H1 (cell line): ENCODE measurements at places on chromosomes 16 and 17. TPM values are rescaled to one million over a fixed set of nuclear protein-coding genes. Genes with fewer than 3 reads are reported as not detected.

Gene SLC6A4
- total RNA-seq: 0.09 TPM in 1 of 2 replicates, not detected in the other

Gene CTRB2
- not detected in 2 replicates for total RNA-seq

Gene HSD17B2
- not detected in 2 replicates for total RNA-seq

Gene AANAT
- not detected in 2 replicates for total RNA-seq

Gene CHTF8
- 138 and 146 TPM in 2 replicates for total RNA-seq

Gene SGCA
- total RNA-seq: not detected in 2 replicates

Gene GLIS2
- total RNA-seq: 17.4 and 18.6 TPM in 2 replicates

Gene FAM117A
- 25.3 and 28.4 TPM in 2 replicates for total RNA-seq

DNA sequence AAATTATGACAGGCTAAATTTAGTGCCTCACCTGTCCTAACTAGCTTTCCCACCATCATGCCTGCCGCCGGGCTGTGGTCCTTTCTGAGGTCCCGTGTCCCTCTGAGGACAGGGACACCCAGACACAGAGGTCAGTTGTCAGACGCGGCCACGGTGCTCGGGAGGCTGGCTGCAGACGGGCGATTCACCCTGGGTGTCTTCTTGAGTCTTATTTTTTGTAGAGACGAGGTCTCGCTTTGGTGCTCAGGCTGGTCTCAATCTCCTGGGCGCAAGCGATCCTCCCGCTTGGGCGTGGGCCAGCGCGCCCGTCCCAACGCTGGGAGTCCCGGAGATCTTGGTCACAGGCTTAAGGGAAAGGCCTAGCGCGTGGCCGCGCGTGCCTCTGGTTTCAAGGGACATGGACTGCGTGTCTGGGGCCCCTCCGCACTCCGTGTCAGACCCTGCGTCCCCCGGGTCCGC, 797 bp upstream of the RAB11FIP3 start:
- H3K27me3 ChIP-seq: peaks cover 29% of the 10 kb centered on the region
- peak overlapping the region; percentile 60 for H3K4me3 ChIP-seq
- peaks cover 5% of the 10 kb centered on the region; the same call in 1 of the 2 replicates for H3K4me1 ChIP-seq
- peak; percentile 78 for DNase-seq
- no peak overlapping the region for H3K27ac ChIP-seq
- H3K36me3 ChIP-seq: no peaks in the 10 kb centered on the region

GRCh38 chr17:3738562-3739295, 15.0 kb downstream of the HASPIN start:
- no peak overlapping the region for H3K4me3 ChIP-seq
- peaks cover 5% of the 10 kb centered on the region; the same call in 1 of the 2 replicates for H3K4me1 ChIP-seq
- no peak for DNase-seq
- H3K27me3 ChIP-seq: no peaks in the 10 kb centered on the region
- H3K27ac ChIP-seq: no peak overlapping the region

DNA sequence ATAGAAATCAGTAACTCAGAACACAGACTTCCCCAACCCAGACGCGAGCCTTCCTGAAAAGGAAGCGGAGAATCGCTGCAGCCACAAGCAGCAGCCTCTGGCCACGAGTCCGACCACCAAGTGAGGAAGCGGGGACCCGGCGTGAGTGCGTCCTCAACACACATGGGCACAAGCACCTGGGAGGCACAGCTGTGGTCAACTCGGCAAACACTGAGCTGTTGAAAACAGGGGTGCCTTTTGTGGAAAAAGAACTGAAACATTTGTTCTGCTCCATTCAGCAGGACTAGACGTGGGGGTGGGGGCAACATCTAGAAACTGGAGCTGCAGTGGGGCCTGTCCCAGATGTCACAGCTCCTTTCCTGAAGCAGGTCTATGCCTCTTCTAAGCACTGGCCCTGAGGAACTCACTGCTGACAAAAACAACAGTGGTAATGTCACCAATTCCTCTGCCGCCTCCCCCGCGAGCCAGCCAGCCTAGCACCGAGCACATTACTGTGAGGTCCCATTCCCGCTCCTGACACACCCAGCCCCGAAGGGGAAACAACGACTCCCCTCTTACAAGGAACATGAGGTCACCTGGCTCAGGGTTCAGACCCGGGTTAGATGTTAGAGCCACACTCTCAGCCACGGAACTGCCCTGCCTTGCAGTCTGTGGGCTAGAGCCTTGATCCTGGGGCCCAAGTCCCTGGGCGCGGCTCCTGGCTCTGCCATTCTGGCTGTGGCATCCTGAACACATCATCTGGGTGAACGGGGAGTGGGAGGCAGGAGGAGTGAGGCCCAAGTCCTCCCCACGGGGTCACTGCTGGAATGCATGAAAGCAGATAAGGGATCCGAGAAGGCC, 29.0 kb downstream of the KDM8 start:
- DNase-seq: no peak
- H3K27ac ChIP-seq: no peak overlapping the region
- H3K36me3 ChIP-seq: no peaks in the 10 kb centered on the region
- no peaks in the 10 kb centered on the region for H3K27me3 ChIP-seq
- no peaks in the 10 kb centered on the region for H3K4me1 ChIP-seq

DNA sequence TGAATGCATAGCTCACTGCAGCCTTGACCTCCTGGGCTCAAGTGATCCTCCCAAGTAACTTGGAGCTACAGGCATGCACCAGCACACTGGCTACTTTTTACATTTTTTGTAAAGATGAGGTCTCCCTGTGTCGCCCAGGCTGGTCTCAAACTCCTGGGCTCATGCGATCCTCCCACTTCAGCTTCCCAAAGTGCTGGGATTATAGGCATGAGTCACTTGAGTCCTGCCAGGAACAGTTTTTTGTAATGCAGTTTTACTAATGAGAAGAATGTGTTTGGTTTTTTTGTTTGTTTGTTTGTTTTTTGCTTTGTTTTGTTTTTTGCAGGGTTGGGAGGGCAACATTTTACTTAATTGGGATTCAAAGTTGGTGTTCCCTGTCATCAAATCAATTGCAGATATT, 22.2 kb downstream of the SOST start:
- H3K36me3 ChIP-seq: no peaks in the 10 kb centered on the region
- no peaks in the 10 kb centered on the region for H3K4me1 ChIP-seq

- DNase-seq: no peak
- H3K4me1 ChIP-seq: no peaks in the 10 kb centered on the region
- H3K27me3 ChIP-seq: no peaks in the 10 kb centered on the region
- H3K27ac ChIP-seq: no peak overlapping the region
- H3K36me3 ChIP-seq: no peaks in the 10 kb centered on the region
- H3K4me3 ChIP-seq: no peak overlapping the region
Observed at GRCh38 chr16:57822856-57823255, 20.6 kb upstream of the KIFC3 start.

- peak overlapping the region; percentile 97 for H3K4me3 ChIP-seq
- H3K27ac ChIP-seq: peak overlapping the region; percentile 74
- DNase-seq: no peak
- H3K36me3 ChIP-seq: peaks cover 35% of the 10 kb centered on the region
- H3K27me3 ChIP-seq: no peaks in the 10 kb centered on the region
- peaks cover 8% of the 10 kb centered on the region for H3K4me1 ChIP-seq
Observed at GRCh38 chr17:28718333-28719020, 809 bp upstream of the RAB34 start.

GRCh38 chr17:78133971-78134898, 3.7 kb downstream of the TMC8 start:
- peaks cover 22% of the 10 kb centered on the region for H3K4me1 ChIP-seq
- H3K36me3 ChIP-seq: no peaks in the 10 kb centered on the region
- no peak overlapping the region for H3K27ac ChIP-seq
- peak; percentile 87 for DNase-seq
- peaks cover 26% of the 10 kb centered on the region for H3K27me3 ChIP-seq

- no peaks in the 10 kb centered on the region for H3K4me1 ChIP-seq
- H3K4me3 ChIP-seq: no peak overlapping the region
- no peaks in the 10 kb centered on the region for H3K27me3 ChIP-seq
- no peak for DNase-seq
Observed at GRCh38 chr17:30323895-30324319, 9.9 kb downstream of the TMIGD1 start.

GRCh38 chr17:40072040-40072734, 9.4 kb downstream of the THRA start:
- H3K27me3 ChIP-seq: no peaks in the 10 kb centered on the region
- DNase-seq: no peak
- H3K4me1 ChIP-seq: peaks cover 41% of the 10 kb centered on the region
- no peak overlapping the region for H3K4me3 ChIP-seq

- H3K27me3 ChIP-seq: no peaks in the 10 kb centered on the region
- no peak overlapping the region for H3K27ac ChIP-seq
- H3K4me3 ChIP-seq: no peak overlapping the region
- no peaks in the 10 kb centered on the region for H3K4me1 ChIP-seq
- peak; percentile 53 for DNase-seq
- no peaks in the 10 kb centered on the region for H3K36me3 ChIP-seq
Observed at GRCh38 chr16:57084257-57084770, 8.1 kb upstream of the CPNE2 start.

- no peaks in the 10 kb centered on the region for H3K27me3 ChIP-seq
- H3K36me3 ChIP-seq: no peaks in the 10 kb centered on the region
- no peak overlapping the region for H3K27ac ChIP-seq
- H3K4me3 ChIP-seq: no peak overlapping the region
- peaks cover 3% of the 10 kb centered on the region for H3K4me1 ChIP-seq
Observed at GRCh38 chr16:76681296-76681695, 404.1 kb downstream of the CNTNAP4 start.

DNA sequence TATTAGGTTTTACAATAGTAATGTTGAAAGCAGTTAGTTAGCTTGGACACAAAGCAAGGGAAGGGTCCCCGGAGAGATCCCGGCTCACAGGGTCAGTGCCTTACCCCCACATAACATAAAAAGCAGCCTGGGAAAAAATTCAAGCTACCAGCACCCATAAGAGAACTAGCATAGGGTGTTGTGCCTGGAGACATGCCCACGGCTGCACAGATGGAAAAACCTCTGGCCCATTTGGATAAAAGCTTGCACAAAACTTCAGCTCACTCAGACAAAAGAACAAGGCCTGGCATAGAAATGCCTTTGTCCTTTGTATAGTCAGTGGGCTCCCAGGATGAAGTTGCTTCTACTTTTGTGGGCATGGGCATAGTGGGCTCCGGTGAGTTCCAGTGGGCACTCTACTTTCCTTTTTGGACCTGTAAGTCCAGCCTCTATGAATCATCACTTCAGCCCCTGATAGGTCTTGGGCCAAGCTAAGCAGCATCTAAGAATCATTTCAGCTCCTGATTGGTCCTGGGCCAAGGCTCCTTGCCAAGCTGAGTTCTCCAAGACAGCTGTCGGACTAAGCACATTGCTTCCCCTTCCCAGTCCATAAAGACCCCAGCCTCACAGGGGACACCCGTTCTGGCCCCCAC, 1.3 kb upstream of the RDM1 start:
- no peaks in the 10 kb centered on the region for H3K27me3 ChIP-seq
- H3K36me3 ChIP-seq: no peaks in the 10 kb centered on the region
- H3K4me1 ChIP-seq: no peaks in the 10 kb centered on the region; the same call in 1 of the 2 replicates
- DNase-seq: no peak

DNA sequence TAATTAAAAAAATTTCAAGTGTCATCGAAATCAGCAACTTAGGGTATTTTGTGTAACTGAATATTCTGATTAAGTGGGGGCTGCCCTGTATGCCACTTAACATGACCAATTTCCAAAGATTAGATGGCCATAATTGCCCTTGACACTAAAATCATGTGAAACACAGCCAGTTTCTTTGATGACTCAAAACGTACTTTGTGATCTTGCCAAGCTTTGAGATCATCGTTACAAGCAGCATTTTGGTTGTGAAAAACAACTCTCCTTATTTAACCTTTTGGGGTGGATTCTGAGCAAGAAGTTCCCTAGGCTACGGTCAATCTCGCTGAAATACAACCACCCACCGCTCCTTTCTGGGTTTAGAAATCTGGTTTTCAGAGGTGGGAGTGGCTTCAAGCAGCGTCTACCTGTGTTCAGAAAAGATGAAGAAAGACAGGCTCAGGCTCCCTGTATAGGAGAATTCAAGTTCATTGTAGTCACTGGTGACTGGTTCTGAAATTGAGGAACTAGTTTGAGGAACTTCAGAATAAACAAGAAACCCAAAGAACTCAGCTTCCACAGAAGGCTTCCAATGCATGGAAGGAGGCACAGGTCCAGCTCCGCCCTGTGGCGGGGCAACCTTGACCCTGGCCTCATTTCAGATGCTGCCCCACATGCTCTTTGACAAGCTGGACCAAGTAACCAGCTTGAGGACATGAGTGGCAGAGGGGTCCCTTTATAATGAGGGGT, 9.4 kb downstream of the MAP3K14 start:
- no peaks in the 10 kb centered on the region for H3K27me3 ChIP-seq
- no peak for DNase-seq
- H3K4me1 ChIP-seq: peaks cover 3% of the 10 kb centered on the region
- no peaks in the 10 kb centered on the region for H3K36me3 ChIP-seq
- H3K4me3 ChIP-seq: no peak overlapping the region
- no peak overlapping the region for H3K27ac ChIP-seq

DNA sequence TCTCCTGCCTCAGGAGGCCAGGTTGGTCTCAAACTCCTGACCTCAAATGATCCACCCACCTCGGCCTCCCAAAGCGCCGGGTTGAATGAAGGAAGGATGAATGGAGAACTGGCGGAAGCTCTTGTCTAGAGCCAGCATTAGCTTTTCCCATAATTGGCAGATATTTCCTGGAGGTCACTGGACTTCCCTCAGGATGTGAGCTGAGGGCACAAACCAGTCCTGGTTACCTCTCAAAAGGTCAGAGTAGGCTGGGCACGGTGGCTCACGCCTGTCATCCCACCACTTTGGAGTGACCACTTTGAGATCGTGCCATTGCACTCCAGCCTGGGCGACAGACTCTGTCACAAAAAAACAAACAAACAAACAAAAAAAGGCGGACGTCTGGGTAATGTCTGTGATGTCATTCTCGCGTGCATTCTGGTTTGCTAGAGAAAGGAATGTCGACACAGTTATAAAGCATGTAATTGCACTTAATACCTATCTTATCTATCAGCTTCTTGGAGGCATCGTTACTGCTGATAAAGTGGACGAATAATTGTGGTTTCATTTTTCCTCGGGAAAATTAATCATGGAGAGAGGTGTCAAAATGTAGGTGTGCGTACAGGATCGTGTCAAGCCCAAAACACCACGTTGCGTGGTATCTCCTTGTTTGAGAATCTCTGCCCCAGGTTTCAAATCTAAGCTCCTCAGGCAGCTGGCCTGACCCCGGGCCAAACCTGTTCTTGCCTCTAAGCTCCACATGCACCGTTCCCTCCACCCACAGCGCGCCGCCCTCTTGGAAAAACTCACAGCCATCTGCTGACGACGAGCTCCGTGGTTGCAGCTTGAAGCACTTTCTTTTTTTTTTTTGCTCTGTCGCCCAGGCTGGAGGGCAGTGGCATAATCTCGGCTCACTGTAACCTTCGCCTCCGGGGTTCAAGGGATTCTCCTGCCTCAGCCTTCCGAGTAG, 6.4 kb upstream of the CRK start:
- no peak overlapping the region for H3K27ac ChIP-seq
- no peaks in the 10 kb centered on the region for H3K27me3 ChIP-seq
- no peak overlapping the region for H3K4me3 ChIP-seq
- DNase-seq: no peak

GRCh38 chr17:35895636-35896587, 15.8 kb upstream of the CCL5 start:
- no peak overlapping the region for H3K27ac ChIP-seq
- peaks cover 3% of the 10 kb centered on the region; the same call in 1 of the 2 replicates for H3K4me1 ChIP-seq
- DNase-seq: no peak
- H3K36me3 ChIP-seq: no peaks in the 10 kb centered on the region
- H3K4me3 ChIP-seq: no peak overlapping the region
